ENCODE measurements at places on chromosomes 1 and 21.
A peak's percentile ranks its signal among the peaks of the same experiment; 100 is the strongest.

DNA sequence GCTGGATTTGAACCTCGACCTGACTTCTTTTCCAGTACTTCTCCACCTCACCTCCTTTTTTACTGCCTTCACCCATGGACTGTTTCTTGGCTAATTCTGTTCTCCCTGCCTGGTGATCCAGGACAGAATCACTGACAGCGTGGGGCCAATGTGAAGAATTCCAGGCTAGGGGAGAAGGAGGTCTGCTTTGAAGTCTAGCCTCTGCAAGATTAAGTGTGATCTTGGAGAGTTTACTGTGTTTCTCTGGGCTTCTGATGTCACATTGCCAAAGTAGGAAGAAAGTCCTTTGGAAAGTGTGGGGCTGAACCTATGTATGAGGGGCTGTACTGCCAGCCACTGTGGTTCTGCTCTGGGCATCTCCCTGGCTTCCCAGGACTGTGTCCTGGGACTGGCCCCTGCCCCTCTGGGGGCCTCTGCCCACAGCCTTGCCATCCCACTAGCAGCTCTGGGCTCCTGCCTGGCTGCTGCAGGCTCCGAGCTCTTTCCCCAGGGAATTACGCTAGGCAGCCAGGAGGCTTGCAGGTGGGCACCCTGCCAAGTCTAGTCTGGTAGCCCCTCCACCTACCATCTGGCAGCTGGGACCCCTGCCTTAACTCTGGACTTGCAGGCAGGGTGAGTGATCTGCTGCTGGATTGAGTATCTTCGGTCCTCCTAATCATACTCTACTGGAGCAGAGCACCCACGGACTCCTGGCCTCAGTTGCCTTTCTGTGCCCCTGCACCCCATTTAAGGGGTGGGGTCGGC, 52.2 kb downstream of the YARS1 start:
- no peak for DNase-seq

GRCh38 chr1:154797175-154797574, 72.9 kb downstream of the KCNN3 start:
- no peak for DNase-seq

DNA sequence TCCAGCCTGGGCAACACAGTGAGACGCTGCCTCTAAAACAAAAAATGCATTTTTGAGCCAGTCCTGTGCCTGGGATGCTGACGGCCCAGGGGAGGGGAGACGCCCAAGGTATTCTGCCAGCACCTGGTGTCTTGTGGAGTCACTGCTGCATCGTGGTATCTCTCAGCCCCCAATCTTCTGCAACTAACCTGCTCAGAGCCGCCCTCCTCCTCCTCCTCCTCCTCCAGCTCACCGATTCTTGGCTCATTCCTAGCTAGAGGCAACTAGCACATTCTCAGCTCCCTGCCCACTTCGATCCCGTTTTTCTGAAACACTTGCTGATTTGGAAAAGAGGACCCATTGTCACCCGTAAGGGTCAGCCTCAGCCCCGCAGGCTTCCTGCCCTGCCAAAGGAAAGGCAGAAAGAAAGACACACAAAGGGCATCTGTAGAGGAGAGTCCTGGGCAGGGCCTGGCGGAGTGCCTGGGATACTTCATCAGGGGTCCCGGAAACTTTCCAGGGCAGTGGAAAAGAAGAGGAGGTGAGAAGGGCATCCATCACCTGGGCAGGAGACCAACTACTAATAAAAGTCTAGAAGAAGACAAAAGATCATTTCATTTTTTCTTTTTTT, 20.7 kb downstream of the GPR157 start:
- no peak for DNase-seq

GRCh38 chr1:173893611-173894010, 23.5 kb downstream of the SERPINC1 start:
- no peak for DNase-seq

- DNase-seq: no peak
Observed at GRCh38 chr1:27060891-27061290, 48.2 kb upstream of the TENT5B start.

GRCh38 chr1:182304218-182304617, 87.4 kb downstream of the GLUL start:
- no peak for DNase-seq

DNA sequence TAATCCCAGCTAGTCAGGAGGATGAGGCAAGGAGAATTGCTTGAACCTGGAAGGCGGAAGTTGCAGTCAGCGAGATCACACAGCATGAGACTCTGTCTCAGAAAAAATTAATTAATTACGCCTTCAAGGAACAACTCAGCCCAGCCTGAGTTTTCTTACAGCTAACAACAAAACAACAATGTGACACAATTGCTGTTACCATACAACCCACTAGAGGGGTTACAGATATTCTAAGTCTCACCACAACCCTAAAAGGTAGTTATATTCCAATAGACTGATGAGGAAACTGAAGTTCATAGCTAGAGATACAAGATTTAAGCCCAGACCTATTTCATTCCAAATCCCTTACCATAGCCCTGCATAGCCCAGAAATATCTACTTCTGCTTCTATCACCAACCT, 2.9 kb upstream of the LRRC8C start:
- DNase-seq: peak; percentile 30

DNA sequence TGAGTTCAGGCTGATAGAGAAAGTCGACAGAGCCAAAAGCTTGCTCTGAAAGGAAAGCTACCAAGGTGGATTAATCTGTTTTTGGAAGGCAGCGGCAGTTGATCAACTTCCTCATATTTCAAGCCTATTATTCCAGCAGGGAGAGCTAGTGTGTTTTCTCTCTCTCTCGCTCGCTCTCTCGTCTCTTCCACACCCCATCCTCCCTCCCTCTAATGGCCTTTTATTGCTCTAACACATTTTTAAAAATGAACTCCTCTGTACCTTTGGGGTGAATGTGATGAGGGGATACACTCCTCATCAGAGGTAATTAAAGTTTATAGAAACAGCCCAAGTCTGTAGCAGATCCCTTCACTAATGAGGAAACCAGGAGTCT, 126.4 kb downstream of the CLIC6 start:
- no peak for DNase-seq

- no peak for DNase-seq
Observed at GRCh38 chr1:175174309-175175102, 18.1 kb downstream of the KIAA0040 start.

- no peak for DNase-seq
Observed at GRCh38 chr1:192066202-192066601, 92.1 kb upstream of the RGS18 start.

DNA sequence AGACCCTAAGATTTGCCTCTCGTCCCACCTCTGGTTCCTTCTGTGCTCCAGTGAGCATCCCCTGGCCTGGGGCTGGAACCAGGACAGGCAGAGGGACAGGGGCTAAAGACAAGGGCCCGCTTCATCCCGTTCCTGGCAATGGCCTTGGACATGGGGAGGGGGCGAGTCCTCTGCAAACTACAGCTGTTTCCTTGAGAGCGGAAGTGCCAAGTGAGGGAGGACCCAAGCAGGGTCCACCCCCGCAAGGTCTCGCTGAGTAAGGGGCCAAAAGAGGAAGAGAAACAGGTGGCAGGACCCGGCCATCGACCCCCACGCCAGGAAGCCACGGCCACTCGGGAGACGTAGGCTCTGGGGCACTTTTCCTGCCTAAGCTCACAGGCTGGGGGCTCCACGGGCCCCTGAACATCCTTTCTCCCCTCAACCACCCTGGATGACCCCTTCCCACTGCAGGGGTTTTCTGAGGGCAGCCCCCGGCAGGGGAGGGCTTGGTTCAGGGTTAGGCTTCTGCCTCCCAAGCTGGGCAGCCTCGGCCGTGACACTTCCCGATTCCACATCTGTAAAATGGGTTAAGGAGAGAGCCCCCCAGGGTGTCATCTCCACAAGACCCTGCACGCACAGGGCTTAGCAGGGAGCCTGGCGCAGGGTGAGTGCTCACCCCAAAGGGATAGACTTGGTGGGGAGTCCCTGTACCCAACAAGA, 17.9 kb upstream of the PLEKHG5 start:
- no peak for DNase-seq

GRCh38 chr1:154863315-154864174, 6.5 kb downstream of the KCNN3 start:
- DNase-seq: peak; percentile 26

DNA sequence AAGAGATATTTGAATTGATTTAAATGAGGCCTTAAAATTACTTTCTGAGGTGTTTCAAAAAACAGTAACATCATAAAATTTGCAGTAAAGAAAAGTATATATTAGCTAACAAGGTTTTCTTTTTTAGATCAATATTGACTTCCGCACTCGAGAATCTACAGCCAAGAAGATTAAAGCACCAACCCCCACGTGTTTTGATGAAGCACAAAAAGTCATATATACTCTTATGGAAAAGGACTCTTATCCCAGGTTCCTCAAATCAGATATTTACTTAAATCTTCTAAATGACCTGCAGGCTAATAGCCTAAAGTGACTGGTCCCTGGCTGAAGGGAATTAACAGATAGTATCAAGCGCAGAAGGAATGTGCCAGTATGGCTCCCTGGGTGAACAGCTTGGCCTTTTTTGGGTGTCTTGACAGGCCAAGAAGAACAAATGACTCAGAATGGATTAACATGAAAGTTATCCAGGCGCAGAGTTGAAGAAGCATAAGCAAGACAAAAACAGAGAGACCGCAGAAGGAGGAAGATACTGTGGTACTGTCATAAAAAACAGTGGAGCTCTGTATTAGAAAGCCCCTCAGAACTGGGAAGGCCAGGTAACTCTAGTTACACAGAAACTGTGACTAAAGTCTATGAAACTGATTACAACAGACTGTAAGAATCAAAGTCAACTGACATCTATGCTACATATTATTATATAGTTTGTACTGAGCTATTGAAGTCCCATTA, 3.6 kb downstream of the RGS1 start:
- no peak for DNase-seq

GRCh38 chr1:53391296-53391695, 63.4 kb upstream of the LRP8 start:
- DNase-seq: no peak

DNA sequence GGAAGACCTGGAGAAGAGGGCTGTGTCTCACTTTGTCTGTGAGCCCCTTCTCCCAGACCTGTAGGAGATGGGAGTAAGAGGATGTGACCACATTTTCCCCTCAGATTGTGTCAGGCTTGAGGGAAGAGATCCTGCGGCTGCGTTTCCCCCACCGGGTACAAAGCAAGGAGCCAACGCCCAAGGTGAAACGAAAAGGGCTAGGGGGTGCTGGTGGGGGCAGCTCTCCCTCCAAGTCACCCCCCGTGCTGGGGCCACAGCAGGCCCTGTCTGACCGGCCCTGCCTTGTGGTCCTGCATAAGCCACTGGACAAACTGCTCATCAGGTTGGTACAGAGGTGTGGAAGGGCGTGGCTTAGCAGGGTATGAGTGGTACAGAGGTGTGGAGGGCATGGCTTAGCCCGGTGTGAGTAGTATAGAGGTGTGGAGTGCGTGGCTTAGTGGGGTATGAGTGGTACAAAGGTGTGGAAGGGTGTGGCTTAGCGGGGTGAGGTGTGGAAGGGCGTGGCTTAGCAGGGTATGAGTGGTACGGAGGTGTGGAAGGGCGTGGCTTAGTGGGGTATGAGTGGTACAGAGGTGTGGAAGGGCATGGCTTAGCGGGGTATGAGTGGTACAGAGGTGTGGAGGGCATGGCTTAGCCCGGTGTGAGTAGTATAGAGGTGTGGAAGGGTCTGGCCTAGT, 30.6 kb downstream of the HYI start:
- no peak for DNase-seq

GRCh38 chr1:4379451-4380175, 274.8 kb upstream of the AJAP1 start:
- no peak for DNase-seq

GRCh38 chr1:160629286-160630210, 17.3 kb downstream of the SLAMF1 start:
- no peak for DNase-seq

DNA sequence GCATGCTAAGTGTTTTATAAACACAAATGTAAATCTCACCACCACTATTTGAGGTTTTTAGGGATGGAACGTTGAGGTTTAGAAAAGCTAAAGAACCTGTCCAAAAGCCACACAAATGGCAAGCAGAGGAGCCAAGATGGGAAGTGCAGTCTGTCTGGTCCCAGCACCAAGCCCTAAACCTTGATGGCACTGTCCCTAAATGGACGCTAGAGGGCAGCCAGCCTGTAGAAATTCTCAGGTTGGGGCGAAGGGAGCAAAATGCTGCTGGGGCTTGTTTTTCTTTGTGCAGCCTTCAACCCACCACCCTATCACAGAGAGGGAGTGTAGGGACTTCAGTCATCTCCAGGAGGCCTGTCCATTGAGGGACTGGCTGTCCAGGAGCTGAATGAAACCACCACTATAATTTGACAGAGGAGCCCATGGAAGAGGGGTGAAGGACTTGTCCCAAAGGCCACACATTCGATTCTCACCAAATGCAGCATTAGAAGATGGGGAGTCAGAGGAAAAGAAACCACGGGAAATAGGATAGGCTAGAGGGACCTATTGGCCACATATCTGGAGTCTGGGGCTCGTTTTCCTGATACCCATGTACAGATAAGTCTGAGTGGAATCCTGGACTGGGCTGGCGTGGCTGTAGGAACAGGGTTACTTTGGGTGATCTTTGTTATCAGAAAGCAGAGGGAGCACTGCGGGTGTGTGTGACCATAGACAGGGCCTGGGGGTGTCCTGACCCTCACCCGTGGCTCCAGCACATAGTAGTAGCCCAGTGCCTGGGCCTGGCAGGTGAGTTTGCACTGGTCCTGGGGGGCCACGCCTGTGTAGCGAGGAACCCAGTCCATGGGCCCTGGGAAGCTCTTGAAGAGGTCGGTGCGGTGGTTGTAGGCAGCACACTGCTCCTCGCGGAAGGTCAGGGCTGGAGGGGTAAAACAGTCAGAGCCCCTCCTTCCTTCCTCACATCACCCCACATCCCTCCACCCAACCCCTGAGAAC, 6.1 kb downstream of the ADAMTS4 start:
- DNase-seq: peak; percentile 93

GRCh38 chr1:59081795-59082194, 215.1 kb upstream of the FGGY start:
- DNase-seq: no peak

DNA sequence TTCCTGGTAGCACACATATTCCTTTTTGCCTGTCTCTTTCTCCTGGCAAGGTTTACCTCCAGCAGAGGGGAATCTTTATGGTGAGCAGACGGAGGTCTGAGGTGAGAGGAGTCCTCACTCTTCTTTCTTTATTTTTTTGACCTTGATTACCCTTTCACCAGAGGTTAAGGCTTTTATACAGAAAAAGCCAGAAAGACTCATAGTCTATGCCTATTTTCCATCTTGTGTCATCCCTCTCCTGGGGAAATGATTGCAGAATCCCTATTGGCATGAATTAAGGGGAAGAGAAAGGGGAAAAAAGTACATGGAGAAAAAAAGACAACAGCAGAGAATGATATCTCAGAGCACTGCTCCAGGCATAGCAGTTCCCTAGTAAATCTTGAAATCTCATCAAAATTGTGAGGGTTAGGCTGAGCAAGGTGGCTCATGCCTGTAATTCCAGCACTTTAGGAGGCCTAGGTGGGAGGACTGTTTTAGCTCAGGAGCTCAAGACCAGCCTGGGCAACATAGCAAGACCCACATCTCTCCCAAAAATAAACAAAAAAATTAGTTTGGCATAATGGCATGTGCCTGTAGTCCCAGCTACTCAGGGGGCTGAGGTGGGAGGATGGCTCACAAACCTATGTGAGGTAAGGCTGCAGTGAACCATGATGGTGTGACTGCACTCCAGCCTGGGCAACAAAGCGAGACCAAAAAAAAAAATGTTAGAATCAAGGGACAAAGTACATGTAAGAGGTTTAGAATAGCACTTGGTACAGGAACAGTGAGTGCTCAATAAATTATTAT, 1.2 kb upstream of the XPR1 start:
- no peak for DNase-seq

GRCh38 chr1:167120899-167121298, 27.0 kb downstream of the STYXL2 start:
- no peak for DNase-seq
